RPMI7951 (cell line): ENCODE measurements at places on chromosomes 12 and 14. TPM values are rescaled to one million over a fixed set of nuclear protein-coding genes. Genes with fewer than 3 reads are reported as not detected.

The YEATS4 gene
- 20.8 and 25.6 TPM in 2 replicates for total RNA-seq

The SLC5A8 gene
- total RNA-seq = not detected in 2 replicates

The CCDC196 gene
- not detected in 2 replicates for total RNA-seq

The CATSPERB gene
- total RNA-seq = not detected in 2 replicates

DNA sequence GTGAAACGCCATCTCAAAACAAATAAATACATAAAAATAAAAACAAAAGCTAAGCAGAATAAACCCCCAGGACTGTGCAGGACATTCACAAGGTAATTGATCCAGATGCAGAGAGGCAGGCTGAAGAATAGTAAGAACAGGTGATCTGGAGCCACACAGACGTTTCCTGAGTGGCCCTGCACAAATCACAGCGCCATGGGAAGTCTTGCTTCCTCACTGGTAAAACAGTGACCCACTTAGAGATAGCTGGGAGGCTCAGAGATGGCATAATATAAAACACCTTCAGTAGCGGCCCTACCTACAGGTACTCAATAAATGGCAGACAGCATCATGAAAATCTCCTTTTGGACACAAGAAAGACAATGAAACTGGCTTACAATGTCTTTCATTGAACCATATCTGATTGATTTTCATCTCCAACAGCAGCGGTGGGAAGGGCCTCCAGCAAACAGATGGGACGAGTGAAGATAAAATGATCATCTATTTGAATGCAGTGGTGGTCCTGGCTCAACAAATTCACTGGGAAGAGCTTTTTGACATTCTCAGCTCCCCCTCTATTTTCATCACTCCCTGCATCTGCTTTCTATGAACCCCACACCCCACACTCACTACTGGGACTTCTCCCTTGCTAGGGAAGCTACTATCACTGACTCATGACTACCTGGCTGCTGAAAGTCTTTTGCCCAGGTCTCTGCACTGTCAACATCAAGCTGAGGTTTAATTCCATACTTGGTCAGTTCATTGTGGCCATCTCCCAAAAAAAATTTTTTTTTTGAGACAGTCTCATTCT lies 63.9 kb downstream of the FOXN3 start:
- DNase-seq = no peak

GRCh38 chr12:110182281-110182680 lies 58.1 kb downstream of the IFT81 start:
- DNase-seq = no peak

GRCh38 chr12:110684312-110684836 lies 4.5 kb downstream of the HVCN1 start:
- no peak for DNase-seq

DNA sequence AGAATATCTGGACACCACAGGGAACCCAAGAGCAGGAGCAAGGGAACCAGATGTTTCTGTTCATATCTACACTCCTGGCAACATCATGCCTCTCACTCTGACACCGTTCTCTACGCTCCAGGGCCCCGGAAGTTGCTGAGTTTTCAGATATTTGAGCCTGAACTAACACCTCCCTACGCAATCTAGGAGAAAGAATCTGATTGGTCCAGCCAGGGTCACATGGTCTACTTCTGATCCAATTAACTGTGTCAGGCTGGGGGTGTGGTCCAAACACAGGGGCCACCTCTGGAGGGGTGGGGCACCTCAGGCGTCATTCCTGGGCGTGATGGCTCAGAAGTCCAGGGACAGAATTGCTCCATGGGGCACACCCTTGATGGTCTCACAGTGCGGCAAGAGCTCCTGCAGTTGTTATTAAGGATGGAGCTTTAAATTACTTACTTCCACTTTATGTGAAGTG lies 165.5 kb downstream of the PTPN11 start:
- DNase-seq = peak; percentile 20

DNA sequence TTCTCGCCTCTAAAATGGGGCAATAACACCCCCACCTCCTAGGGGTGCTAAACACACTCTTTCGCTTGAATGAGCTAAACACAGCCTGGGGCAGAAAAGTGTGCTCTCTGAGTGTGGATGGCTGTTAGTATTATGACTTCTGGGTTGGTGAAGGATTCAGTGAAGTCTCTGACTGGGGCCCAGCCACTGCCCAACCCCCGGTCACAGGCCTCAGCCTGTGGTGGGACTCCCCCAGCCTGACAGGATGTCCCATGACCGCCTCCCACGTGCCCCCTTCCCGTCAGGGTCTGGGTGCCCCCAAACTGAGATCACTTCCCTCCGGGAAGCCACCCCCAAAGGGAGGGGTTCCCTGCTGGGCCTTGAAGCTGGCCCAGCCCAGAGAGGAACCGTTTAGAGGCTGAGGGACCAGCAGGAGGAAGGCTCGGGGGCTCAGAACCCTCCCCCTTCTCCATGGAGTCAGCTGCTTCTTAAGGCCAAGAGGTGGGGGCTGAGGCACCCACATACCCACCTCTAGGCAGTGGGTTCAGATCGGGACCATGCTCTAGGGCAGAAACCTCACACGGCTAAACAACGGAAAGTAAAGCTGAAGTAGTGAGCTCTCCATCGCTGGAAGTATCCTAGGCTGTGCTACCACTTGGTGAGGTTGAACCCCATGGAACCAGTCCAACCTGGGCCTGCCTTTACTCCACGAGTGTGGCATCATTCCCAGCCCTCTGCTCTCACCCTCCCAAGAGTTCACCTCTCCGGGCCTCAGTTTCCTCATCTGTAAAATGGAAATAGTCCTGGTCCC lies 13.8 kb downstream of the DTX1 start:
- no peak for DNase-seq

DNA sequence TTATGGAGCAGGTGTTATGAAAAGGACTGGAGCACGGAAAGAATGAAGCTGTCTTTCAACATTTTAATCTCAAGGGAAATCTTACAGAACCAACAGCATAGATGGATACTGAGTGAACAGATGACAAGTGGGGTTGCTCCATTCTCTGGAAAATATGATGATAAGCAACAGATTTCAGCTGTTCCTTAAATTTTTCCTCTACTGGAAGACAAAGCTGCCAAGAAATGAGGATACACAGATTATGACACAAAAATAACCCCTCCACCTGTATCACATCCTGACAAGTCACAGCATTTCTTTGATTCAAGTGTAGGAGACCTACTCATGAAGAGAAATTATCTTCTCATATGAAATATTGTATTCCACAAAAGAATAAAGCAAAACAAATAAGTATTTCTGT lies 13.0 kb upstream of the TMTC2 start:
- no peak for DNase-seq

GRCh38 chr14:102901633-102902032 lies 20.8 kb upstream of the AMN start:
- no peak for DNase-seq

GRCh38 chr12:108198043-108198442 lies 69.0 kb downstream of the WSCD2 start:
- DNase-seq = no peak

DNA sequence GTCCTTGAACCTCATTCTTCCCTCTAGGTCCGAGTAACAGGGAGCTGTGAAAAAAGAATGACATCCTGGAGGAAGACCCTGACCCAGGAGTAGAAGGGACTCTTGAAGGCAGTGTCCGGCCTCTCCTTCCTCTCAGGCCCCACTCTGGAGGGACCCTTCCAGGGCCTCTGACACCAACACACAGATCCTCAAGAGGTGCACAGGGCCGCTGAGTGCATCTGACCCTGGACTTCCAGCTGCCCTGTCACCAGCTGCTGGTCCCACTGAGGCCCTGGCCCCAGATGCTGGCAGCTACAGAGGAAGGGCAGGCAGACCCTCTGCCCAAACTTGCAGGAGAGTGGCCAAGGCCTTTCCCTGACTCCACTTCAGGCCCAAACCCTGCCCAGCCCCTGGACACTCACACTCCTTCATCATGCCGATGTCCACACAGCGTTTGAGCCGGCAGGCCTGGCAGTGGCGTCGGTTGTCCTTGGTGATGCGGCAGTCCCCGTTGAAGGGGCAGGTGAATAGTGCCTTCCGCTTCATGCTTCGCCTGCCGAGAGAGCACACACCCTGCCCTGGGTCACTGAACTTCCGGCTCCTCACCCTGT lies 40.1 kb downstream of the VDR start:
- DNase-seq = no peak

DNA sequence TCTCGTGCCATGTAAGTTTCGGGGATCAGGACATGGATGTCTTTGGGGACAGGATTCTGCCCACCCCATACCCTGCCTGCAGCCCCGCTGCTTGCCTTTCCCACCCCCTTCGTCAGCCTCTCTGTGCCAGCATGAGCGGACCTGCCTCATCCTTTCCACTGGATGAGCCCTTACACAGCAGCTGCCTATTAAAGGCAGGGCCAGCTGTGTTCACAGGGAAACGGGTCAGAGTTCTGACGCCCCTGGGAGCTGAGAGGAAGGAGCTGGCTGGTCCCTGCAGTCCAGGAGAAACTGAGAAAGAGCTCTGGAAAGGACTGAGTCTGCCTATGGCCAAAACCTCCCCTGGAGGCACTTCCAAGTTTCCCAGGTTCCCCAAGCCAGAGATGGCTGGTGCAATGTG lies 83.5 kb upstream of the NCOR2 start:
- no peak for DNase-seq
